ENCODE measurements at places on chromosomes 3 and 15.

- H3K4me3 ChIP-seq: no peak overlapping the region
- DNase-seq: no peak
- peaks cover 15% of the 10 kb centered on the region for H3K4me1 ChIP-seq
- no peak overlapping the region for H3K27ac ChIP-seq
- peaks cover 5% of the 10 kb centered on the region for H3K36me3 ChIP-seq
Measured at GRCh38 chr3:37952564-37952963, 38.0 kb upstream of the VILL start.

DNA sequence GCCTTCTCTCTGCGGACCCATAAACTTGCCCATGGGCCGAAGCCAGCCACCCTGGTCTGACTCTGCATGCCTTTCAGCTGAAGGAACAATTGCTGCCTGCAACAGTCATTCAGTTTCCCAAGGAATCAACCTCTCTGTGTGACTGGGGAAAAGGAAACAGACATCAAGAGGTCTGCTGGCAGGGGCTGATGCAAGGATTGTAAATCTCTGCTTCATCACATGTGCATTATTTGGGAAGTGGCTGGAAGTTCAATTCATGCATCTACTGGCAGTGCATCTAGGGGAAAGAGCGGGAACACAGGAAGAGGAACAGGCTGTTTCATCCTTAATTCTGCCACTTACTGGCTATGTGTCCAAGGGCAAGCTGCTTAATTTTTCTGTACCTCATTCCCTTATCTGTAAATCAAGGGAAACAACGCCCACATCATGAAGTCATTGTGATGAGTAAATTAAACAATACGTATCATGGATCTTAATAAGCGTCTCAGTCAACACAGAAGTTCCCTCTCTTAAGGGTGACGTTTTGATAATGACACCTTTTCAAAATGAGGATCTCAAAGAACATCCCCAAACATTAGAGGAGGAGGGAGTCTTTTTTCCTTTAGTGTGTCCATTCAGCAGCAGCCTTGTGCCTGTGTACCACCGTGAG is 17.4 kb upstream of the ADPGK start:
- peaks cover 4% of the 10 kb centered on the region for H3K36me3 ChIP-seq
- no peak for DNase-seq
- peaks cover 26% of the 10 kb centered on the region for H3K27me3 ChIP-seq
- H3K4me3 ChIP-seq: no peak overlapping the region

- H3K36me3 ChIP-seq: no peaks in the 10 kb centered on the region
- no peak overlapping the region for H3K4me3 ChIP-seq
- no peak overlapping the region for H3K27ac ChIP-seq
Measured at GRCh38 chr3:3646934-3647333, 152.3 kb upstream of the LRRN1 start.

DNA sequence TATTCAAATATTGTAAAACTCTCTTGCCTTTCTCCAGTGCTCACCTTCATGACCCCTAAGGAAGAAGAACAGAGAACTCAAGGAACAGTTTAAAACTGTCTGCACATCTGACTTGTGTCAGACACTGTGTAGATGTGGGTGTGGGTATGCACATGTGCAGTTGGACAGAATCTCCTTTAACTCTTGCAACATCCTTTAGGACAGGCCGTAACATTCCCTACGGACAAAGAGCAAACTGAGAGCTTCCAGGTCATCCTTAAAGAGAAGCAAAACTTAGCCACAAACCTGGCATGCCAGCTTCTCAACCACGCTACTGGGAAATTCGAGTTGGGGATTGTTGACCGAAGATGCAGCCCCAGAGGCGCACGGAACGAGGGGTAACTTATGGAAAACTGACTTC is 4.1 kb upstream of the SFMBT1 start:
- no peaks in the 10 kb centered on the region for H3K27me3 ChIP-seq
- no peak overlapping the region for H3K27ac ChIP-seq
- H3K36me3 ChIP-seq: no peaks in the 10 kb centered on the region
- H3K4me3 ChIP-seq: no peak overlapping the region

DNA sequence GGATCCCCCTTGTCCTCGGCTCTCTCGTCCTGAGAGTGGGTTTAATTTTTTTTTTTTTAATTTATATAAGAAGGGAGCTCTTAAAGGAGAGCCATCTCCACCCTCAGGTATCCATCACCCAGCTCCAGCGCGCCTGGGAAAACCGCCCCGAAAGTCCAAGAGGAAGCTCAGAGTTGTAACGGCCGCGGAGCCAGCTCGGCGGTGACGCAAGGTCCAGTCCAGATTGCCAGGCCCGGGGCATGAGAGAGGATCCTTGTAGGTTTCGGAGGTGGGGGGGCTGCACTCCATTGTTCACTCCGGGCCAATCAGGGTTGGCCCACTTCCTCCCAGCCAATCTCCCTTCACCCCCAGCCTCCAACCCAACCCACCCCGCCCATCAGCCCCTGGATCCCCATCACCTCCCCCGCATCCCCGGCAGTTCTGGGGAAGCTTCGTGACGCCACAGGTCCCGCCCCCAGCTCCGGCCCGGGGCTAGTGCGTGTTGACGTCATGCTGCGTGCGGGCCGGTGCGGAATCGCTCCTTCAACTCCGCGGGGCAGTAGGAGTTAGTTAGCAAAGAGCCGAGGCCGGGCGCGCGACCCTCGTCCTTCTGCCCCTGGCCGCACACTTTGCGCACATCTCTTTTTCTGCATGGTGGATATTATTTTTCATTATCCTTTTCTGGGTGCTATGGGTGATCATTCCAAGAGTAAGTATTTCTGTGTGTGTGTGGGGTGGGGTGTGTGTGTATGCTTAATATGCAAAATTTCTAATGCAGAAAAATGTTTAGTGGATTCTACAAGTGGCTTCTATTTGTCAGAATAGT is at the start of gene ISL2:
Gene ISL2 (plus strand): TSS at position 520 of the 805 bp plus-strand sequence. CDS start 111 bp downstream, at position 631.
- peak within 1 kb of the TSS; percentile 73 for H3K27ac ChIP-seq
- H3K4me1 ChIP-seq: peaks cover 42% of the 10 kb centered on the region
- peaks cover 83% of the 10 kb centered on the region for H3K27me3 ChIP-seq
- peak within 1 kb of the TSS; percentile 87 for H3K4me3 ChIP-seq

- no peaks in the 10 kb centered on the region for H3K27me3 ChIP-seq
- H3K27ac ChIP-seq: no peak overlapping the region
- no peak for DNase-seq
- H3K36me3 ChIP-seq: peaks cover 3% of the 10 kb centered on the region
- H3K4me1 ChIP-seq: peaks cover under 1% of the 10 kb centered on the region
Measured at GRCh38 chr3:141777957-141778813, 15.0 kb downstream of the GRK7 start.

DNA sequence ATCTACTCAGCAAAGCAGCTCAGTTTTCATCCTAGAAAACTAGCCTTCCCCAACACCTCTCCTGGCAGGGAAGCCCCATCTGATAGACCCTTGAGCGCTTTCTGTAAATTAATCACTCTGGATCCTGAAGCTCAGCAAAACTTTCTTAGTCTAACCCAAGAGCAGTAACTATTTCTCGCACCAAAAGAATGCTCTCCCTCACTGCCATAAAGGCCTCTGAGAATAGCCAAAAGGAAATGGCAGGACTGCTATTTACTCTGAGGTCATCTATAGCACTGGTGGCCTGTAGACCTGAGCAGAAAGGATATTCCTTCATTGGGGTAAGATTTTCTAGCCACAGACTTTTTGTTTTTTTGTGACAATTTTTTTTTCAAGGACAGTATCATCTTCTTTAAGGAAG is 345.8 kb upstream of the ADAMTS9 start:
- H3K4me1 ChIP-seq: no peaks in the 10 kb centered on the region
- no peak overlapping the region for H3K27ac ChIP-seq
- H3K36me3 ChIP-seq: no peaks in the 10 kb centered on the region
- H3K4me3 ChIP-seq: no peak overlapping the region
- no peaks in the 10 kb centered on the region for H3K27me3 ChIP-seq
- DNase-seq: no peak

DNA sequence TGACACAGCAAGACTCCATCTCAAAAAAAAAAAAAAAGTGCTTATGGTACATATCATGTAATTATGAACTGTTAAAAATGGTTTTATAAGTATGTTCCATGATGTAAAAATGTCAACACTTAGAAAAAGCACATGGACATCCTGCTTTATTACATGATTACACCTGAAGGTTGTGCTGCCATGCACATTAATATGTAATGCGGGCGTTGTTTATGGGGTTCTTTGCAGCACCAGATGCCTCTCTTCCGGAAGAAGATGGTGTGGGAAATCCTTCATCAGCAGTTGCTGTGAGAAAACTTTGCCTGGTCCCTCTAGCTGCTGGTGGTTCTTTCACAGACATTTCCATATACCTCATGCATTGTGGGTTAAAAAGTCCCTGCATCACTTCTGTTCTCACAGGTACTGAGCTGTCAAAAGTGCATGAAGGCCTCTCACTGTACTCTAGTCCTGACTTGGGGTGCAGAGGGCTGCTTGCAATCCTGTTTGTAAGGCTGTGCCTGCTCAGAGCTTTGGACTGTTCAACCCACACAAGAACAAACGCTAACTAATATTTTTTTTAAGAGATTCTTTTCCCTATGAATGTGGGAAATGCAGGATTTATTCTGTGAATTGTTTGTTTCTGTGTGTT is 43.6 kb downstream of the SENP2 start:
- no peak overlapping the region for H3K27ac ChIP-seq
- peaks cover 9% of the 10 kb centered on the region for H3K36me3 ChIP-seq
- peak overlapping the region; percentile 31 for H3K4me3 ChIP-seq
- DNase-seq: no peak
- peaks cover 2% of the 10 kb centered on the region for H3K4me1 ChIP-seq

- H3K4me3 ChIP-seq: no peak overlapping the region
- DNase-seq: no peak
- H3K27me3 ChIP-seq: no peaks in the 10 kb centered on the region
Measured at GRCh38 chr3:45509768-45510129, 84.8 kb upstream of the LIMD1 start.

DNA sequence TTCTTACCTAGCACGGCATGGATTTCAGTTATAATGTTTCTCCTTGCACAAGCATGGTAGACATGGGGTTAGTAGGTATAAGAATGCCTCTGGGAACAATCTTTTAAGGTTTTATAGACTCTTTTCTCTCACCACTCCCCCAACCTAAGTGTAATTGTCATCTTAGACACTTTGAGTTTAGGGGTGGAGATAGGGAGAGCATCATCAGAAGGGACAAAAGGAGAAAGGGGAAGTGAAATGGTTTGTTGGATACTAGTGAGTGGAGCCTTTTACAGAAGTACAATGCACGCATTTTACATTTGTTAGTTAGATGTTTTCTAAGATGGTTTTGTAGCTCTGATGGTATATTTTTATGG is 189.2 kb downstream of the TP63 start:
- no peak overlapping the region for H3K27ac ChIP-seq
- DNase-seq: no peak
- H3K27me3 ChIP-seq: peaks cover 26% of the 10 kb centered on the region
- no peak overlapping the region for H3K4me3 ChIP-seq
- H3K4me1 ChIP-seq: no peaks in the 10 kb centered on the region

DNA sequence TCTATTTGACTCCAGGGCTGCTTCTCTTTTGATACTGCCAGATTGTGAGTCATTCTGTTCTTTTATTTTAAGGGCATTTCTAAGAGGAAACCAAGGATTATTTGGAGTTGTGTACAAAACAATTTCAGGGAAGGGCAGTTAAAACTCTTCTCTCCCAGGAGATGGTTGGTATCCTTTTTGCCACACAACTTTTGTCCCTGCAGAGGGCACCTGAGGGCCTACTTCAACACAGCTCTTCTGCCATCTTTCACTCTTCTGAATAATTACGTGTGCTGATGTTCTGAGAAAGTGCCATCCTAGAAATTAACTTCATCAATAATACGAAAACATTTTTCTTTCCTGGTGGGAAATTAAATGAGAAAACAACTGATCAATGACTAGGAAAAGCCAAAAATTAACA is 75.7 kb upstream of the GADL1 start:
- H3K27ac ChIP-seq: no peak overlapping the region
- H3K4me3 ChIP-seq: no peak overlapping the region
- H3K36me3 ChIP-seq: peaks cover 2% of the 10 kb centered on the region
- H3K27me3 ChIP-seq: peaks cover 5% of the 10 kb centered on the region
- no peaks in the 10 kb centered on the region for H3K4me1 ChIP-seq
- no peak for DNase-seq

- no peaks in the 10 kb centered on the region for H3K36me3 ChIP-seq
- H3K4me1 ChIP-seq: peaks cover 39% of the 10 kb centered on the region
- no peaks in the 10 kb centered on the region for H3K27me3 ChIP-seq
- DNase-seq: no peak
- H3K4me3 ChIP-seq: peak overlapping the region; percentile 58
Measured at GRCh38 chr15:38610748-38611147, 46.1 kb upstream of the RASGRP1 start.

GRCh38 chr3:159559771-159560170 is 428.9 kb upstream of the IL12A start:
- no peaks in the 10 kb centered on the region for H3K36me3 ChIP-seq
- no peaks in the 10 kb centered on the region for H3K4me1 ChIP-seq
- H3K4me3 ChIP-seq: no peak overlapping the region
- no peaks in the 10 kb centered on the region for H3K27me3 ChIP-seq
- DNase-seq: no peak

DNA sequence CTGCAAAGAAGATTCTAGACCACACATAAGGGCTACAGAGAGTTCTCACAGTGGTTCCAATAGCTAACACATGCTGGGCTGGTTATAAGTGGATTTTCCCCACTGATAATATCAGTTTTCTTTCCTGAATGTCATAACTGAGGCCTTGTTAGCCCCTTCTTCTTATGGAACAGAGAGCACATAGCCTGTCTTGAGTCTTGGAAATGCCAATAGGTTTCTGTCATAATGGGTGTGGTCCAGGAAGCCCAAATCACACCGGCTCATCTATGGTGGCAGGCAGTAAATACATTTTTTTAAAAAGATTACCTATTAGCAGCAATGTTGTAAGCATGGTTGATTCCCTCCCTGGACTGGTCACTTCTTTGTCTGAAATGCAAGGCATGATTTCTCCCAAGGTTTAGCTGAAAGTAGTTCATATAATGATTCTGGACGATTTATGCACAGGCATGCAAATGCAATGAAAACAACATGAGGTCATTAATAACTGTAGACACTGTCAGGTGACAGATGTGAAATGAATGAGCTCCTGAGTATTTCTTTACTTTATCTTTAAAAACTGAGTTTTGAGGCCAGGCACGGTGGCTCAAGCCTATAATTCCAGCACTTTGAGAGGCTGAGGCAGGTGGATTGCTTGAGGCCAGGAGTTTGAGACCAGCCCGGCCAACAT is 67.2 kb upstream of the ATP2C1 start:
- peaks cover 4% of the 10 kb centered on the region for H3K36me3 ChIP-seq
- no peak overlapping the region for H3K4me3 ChIP-seq
- DNase-seq: no peak
- no peak overlapping the region for H3K27ac ChIP-seq
- no peaks in the 10 kb centered on the region for H3K4me1 ChIP-seq

DNA sequence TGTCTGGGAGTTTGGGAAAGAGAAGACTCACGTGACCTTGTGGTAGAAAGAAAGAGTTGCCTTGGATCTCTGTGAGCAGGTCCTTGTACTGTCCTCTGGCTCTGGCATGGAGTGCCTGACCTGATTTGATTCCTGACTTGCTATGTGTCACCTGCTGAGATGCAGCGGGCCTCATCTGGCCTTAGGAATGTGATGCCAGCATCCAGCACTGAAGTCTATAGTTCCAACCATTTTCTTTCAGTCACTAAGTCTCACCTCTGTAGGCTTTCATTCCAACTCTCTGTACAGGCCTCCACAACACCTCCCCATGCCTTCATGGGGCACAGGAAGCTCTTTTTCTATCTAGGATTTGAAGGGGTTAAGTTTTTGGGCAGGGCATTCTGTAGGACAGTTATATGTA is 12.1 kb upstream of the OXSR1 start:
- no peaks in the 10 kb centered on the region for H3K36me3 ChIP-seq
- H3K4me3 ChIP-seq: no peak overlapping the region
- no peak for DNase-seq
- H3K27ac ChIP-seq: no peak overlapping the region
- peaks cover 15% of the 10 kb centered on the region for H3K4me1 ChIP-seq
